ENCODE measurements at places on chromosomes 1 and 21.

GRCh38 chr1:81237473-81238089 lies 563.2 kb upstream of the ADGRL2 start:
- DNase-seq = no peak

GRCh38 chr1:65832296-65832695 lies 39.6 kb downstream of the PDE4B start:
- DNase-seq = no peak

DNA sequence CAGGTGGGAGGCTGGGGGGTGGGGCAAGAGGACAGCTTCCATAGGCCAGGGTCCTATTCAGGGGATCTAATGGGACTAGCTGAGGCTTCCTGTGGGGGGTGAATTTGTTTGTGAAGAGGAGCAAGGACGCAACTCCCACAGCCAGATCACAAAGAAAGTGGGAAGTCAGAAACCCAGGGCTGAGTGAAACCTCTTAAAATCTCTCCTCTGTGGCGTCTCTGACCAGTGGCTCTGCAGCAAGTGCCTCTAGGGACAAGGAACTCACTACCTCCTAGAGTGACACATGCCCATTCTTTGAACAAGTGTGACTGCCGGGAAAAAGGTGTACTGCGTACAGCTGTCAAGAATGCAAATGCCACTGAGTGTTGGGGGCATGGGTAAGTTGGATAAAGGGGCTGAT lies 187.9 kb downstream of the HIVEP3 start:
- no peak for DNase-seq

DNA sequence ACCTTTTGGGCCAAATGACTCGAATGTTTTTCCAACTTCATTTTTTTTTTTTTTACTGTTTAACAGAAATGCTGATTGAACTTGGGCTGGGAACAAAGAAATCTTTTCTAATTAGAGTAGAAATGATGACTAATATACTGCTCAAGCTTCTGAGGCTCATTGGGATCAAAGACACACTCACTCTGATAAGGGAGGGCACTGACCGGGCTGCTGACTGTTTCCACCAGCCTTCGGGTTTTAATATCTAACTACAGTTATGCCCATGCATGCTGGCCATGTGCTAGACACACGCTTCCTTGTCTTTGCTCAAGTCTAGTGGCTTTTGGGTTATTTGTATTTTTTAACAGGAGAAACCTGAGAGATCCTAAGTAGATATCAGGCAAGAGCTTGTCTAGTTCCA lies 16.8 kb downstream of the ZBTB18 start:
- no peak for DNase-seq

DNA sequence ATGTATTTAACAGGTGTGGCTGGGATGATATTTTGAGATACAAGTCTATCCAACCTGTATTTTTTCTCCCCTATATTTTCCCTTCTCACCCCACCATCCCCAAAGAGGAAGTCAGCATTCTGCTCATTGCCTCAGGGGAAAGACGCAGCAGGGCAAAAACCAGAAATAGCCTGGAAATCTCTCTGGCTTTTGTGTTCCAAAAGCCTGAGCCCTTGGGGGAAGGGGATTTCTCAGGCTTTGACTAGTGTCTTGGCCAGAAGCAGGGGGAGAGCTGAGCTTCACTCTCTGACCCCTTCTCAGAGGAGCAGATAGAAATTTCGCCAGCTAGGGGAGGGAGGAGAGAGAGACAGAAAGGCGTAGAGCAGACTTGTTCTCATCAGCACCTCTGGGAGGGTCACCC lies 244.7 kb downstream of the RRAGC start:
- no peak for DNase-seq

Data from activated naive CD4-positive, alpha-beta T cell treated with anti-CD3 and anti-CD28 coated beads, Interleukin-2, amount 10 ng/mL, durations not matched to agents 7 days and 5 days (primary cell).